Stimulated activated CD8-positive, alpha-beta memory T cell treated with anti-CD3 and anti-CD28 coated beads, Interleukin-7, amount 100 ng/mL, for 1 hour (primary cell): ENCODE measurements at places on chromosomes 5 and 9.

DNA sequence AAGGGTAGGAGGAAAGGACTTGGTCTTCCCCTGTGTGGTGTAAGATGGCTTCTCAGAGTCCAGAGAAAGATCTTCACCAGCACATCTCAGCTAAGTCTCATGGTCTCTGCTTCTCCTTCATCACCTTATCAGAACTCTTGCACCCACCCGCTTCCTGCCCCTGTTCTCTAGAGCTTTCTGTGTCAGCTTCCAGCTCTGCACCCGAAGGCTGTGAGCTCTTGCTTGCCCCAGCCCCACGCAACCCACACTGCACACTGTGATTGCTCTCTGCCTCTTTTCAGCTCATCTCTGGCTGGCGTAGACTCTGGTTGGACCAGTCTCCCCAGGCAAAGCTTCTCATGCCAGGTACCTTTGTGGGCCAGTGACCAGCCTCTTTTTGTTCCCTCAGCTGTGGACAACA, 93.2 kb upstream of the RAPGEF1 start:
- no peak for DNase-seq

- no peak for DNase-seq
These were observed 795.0 kb downstream of the EFNA5 start for GRCh38 chr5:106875591-106876297.

DNA sequence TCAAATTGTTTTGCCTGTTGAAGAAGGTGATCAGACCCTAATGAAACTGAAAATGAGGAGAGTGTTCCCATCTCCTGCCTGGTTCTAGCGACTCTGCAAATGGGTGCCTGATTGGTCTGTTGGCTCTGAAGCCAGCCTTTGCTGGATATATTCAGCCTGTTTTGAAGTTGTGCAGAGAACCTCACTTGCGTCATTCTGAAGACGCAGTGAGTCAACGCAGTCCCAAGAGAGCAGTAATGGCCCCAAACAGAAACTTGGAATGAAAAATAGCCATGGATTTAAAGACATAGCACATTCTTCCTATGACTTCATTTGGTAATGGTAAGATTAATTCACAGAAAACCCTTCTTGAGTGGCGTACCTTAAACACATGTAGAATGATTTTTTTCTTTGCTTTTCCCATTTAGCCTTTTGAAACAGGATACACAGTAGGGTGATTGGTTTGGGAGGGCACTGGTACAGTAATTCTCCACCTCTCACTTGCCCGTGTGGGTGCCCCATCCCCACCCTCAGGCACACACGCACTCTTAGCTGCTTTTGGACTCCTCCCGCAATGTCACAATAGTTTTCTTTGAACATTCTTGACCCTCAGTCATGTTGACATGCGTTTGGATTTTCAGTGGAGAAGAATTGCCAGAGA, 54.1 kb upstream of the ABL1 start:
- no peak for DNase-seq

- no peak for DNase-seq
These were observed 56.3 kb downstream of the SLF1 start for GRCh38 chr5:94674490-94675382.
